Temporal lobe (tissue), 4 donors: ENCODE measurements at places on chromosomes 6 and 20. TPM values are rescaled to one million over a fixed set of nuclear protein-coding genes. Genes with fewer than 3 reads are reported as not detected.

SLC13A3 gene
- 7.9 TPM for total RNA-seq

AP5S1 gene
- total RNA-seq: 4.2 TPM

PAK5 gene
- total RNA-seq: 36.1 TPM

OPRM1 gene
- 0.98 TPM for total RNA-seq

TDRD6 gene
- 0.74 TPM for total RNA-seq

PTCRA gene
- not detected for total RNA-seq

DLK2 gene
- total RNA-seq: 4.4 TPM

TBC1D22B gene
- 8.1 TPM for total RNA-seq

DEFB124 gene
- not detected for total RNA-seq

TSHZ2 gene
- 2.0 TPM for total RNA-seq

FGD2 gene
- 2.2 TPM for total RNA-seq

HLA-DRB1 gene
- 1.7 TPM for total RNA-seq

ADGB gene
- 0.25 TPM for total RNA-seq
